Putamen (tissue), 1 donor: ENCODE measurements at places on chromosomes 7 and 10.

DNA sequence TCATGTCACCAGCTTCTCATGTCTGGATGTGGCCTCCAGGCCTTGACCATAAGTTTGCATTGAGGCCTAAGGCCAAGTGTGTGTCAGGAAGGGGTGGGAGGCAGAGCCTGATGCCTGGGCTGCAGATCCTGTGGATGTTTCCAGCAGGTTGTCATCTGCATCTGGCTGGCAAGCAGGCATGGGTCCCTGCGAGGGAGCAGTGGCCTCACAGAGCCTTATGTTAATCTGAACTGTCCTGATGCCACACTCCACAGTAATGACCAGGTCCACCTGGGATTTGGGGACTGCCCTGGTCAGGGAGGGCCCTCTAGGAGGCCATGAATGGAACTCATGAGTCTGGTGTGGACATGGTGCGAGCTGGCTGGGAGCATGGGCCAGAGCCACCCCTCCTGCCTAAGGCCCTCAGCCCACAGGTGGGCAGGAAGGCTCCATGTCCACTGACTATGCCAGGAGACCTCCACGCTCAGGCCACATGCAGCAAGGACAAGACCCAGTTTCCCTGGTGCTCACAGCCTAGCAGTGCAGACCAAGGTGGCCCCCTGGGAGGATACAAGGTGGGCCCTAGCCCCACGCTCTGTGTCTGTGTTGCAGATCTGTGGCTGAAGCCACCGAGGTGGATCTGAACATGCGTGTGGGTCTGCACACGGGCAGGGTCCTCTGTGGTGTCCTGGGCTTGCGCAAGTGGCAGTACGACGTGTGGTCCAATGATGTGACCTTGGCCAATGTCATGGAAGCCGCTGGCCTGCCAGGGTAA, 83.1 kb downstream of the ADCY1 start:
- DNase-seq, result no peak

DNA sequence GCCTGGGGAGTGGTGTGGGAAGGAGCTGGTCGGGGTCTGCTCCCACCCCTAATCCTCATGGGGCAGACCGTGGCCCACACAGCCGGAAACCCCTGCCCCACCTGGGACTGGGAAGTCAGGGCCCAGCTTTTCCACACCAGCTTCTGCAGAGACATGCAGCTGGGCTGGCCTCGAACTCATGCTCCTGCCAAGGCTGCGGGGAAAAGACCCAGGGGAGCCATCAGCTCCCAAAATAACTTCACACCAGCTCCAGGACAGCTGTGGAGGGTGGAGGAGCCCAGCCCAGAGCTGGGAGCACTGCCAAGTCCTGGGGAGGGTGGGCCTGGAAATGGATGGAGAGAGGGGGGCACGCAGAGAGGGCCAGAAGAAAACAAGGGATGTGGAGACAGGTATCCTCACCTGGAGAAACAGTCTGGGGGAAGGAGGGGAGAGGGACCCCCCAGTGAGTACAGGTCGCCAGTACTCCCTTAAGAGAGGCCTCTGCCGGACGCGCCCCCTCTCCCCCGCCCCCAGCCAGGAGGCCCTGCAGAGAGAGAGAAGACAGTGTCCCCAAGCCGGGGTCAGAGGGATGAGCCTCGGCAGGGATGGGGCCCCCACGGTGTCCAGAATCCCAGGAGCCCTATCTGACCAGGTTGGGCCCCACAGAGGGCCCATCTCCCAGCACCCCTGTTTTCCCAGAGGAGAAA, 11.5 kb upstream of the GRIFIN start:
- DNase-seq, result no peak

DNA sequence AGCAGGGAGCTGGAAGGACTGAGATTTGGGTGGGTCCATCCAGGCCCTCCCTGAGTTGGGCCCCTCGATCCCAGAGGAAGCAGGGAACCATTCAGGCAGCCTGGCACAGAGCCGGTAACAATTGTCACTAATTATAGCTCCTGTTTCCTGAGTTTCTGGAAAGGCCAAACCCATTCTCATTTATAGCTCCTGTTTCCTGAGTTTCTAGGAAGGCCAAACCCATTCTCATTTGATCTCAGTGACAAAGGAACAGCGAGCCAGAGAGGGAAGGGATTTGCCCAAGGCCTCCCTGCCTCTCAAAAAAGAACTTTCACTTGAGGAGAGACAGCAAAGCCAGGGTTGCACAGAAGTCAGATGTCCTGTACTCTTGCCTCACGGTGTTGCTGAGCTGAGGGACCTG, 521.9 kb downstream of the TYW1 start:
- DNase-seq, result no peak

- no peak for DNase-seq
These were observed 4.3 kb downstream of the DDC start for GRCh38 chr7:50560865-50561351.

DNA sequence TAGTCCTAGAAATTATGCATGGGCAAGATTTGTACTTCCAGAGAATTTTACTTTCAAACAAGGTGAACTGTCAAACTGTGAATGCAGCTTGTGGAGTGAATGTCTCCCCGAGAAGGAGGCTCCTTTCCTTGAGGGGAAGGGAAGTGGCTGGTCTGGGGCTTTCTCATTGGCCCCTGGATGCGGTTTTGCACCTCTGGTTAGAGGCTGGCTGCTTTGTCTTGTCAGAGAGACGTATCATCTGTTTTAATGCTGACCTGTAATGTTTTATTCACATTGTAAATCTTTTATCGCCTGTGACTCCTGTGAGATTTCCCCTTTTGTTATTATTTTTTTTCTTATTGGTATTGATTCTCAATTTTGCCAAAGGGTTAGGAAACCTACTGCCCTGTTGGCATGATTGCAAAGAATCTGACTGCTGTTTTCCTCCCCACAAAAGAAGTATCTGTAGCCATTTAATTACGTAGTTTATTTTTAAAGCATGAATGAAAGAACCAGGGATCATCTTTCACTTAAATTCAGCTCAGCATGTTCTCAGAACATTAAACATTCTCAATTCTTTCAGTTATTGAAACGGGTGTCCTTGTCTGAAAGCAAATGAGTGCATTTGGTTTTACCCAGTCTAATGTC, 238.3 kb upstream of the NFE2L3 start:
- no peak for DNase-seq

- DNase-seq, result no peak
These were observed 826.9 kb downstream of the CNTNAP2 start for GRCh38 chr7:146943483-146943882.

GRCh38 chr10:35413985-35414861, 77.9 kb downstream of the CCNY start:
- peak; percentile 76 for DNase-seq

- no peak for DNase-seq
These were observed 925.2 kb upstream of the GHITM start for GRCh38 chr10:83214136-83214535.

DNA sequence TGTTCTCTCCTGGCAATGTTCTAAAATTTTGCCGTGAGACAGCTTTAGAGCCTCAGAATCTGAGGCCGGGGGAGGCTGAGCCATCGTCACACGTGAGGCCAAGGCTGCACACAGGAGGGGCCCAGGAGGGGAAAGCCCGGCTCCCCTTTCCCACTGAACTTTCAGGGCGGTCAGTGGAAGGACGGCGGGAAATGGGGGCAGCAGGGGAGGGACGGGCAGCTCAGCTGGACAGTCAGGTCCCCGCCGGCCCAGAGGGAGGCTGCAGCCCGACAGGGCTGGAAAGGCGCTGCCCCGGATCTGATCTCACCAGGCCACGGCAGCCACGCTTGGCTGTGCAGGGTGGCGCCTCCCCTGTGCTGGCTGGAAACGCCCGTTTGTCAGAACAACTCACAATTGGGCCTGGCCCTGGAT, 43.3 kb upstream of the ADGRA1 start:
- DNase-seq, result no peak

DNA sequence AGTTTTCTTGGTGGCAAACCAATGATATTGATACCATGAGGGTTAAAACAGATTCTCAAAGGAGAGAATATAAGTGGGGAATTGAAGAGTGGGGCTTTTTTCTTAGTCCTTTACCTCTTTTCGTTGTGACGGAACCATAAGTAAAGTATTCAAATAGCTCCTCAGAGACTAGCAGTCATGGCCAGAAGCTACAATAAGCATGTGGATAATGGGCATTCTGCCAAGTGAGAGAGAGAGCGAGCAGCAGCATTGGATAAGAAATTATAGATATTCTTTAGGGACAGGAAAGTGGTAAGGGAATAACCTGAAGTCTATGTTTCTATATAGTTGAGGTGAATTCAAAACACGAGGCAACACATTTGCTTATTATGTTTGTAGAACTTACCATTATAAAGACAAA, 235.1 kb downstream of the SEMA3E start:
- DNase-seq, result no peak

GRCh38 chr10:80260295-80261243, 28.9 kb downstream of the MAT1A start:
- no peak for DNase-seq

DNA sequence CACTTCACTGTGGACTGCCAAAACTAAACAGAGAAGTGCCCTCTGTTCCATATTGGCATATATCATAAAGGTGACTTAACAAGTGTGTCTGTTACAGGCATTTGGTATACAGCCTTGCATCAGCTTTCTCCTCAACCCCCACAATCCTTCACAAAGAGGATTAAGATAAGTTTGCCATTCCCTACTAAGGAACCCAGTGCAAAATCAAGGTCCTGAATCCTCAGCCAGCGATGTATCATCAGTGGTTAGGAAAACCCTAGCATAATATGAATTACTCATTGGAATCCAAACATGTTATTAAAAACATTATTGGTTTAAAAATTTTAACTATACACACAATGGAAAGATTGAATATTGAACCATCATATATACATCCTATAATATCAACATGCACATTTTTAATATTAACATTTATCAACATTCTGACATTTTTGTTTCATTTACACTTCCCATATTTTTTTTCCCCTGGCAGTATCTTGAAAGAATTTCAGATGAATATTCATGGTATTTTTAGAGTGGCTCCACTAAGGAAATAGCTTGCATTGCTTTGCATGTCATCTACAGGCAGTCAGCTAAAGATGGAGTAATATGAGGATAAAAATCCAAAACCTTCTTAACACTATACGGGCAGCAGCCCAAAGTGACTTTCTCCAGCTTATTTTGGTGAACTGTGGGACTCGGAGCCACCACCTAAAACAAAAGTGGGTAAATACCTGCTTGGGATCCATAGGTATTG, 215.6 kb upstream of the CHRM2 start:
- no peak for DNase-seq

DNA sequence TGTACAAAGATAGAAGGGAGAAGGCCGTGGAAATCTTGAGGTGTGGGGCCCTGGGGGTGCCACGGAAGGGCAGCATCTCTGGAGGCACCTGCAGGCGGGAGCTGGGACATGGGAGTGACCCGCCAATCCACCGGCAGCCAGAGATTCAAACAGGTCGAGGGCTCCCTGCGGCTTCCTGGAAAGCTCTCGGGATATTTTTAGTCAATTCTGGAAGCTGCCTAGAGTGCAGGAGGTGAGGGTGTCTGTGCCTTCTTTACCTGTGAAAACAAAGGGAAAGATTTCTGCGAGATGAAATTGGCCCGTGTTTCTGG, 16.6 kb downstream of the MNX1 start:
- DNase-seq, result no peak

DNA sequence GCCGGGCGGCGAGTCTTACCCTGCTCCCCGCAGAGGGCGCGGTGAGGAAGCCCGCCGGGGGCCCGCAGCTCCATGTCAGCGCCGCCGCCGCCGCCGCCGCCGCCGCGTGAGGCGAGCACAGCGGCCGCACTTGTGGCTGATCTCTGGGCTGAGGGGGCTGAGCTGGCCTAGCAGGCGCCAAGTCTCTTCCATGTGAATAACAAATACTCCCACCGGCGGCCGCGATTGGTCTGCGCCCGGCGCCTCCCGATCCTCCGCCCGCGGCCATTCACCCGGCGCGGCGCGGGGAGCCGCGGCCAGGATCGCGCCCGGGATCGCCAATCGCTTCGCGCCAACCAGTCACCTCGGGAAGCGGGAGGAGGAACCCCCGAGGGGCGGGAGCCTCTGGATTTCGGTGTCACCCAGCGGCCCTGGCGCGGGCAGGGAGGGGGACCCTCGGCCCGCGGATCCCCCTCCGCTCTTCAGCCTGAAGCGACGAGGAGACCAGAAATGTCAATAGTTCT, at the start of gene GRM8:
Gene GRM8, minus strand, starts transcription at position 164 of the 503 bp plus-strand sequence.
- peak; percentile 31 for DNase-seq

- DNase-seq, result no peak
These were observed 266.6 kb upstream of the PHYHIPL start for GRCh38 chr10:58909881-58910280.

DNA sequence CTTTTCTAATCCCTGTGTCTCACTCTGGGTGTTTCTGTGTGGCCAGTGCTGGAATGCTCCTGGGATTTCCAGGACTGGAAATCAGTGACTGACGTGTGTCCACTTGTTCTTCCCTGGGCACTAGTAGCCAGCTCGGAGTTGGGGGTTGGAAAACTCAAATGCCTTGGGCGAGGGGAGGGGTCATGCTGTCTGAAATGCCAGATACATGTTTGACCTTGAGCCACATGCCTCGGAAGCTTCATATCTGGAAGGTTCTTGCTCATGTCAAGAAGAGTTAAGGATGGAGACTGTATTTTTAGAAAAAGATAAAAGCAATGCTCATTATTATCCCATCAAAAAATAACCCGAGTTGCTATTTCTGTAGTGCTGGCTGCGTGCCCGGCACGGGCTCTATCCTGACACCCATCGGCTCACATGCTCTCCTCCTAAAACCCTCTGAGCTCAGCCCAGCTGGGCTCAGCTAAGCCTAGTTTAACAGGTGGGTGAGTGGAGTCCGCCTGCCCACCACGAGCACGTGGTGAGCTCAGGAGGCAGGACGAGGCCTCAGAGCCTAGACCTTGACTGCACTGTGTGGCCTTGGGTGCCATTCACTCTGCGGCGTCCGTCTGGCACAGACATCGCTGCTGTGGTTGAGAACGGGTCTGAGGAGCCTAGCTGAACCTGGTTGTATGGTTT, 6.4 kb downstream of the DPYSL4 start:
- DNase-seq, result peak; percentile 58

DNA sequence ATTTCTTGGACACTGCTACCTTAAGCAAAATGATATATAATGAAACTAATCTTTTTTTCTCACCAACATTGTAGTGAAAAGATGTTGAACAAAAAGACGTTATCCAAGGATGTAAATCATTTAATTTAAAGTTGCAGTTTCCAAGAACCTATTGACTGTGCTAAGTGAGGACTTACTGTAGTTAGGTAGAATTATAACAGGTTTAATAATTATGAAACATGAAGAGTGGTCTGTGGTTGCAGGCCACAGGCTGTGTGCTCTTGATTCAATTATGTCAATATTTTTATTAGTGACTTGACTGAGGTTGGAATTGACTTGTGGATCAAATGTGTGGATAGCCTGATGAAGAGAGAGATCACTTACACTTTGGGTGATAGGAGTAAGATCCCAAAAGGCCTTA, 478.1 kb downstream of the AUTS2 start:
- no peak for DNase-seq

DNA sequence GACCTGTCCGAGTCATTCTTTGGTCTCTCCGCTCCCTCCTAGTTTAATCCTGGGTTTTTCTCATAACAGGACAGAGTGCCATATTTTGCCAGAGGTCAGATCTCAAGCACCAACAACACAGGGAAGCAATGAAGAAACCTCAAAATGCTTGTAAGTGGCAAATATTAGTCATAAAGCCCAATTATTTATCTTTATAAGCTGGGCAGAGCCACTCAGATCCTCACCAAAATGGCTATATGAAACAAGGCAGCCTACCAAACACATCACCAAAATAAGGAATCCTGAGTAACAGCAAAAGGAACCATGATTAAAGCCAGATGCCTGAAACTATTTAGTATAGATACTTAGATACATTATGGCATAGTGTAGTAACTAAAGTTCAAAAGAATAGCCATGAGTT, 4.7 kb downstream of the ECD start:
- no peak for DNase-seq
